HT-29 (cell line): ENCODE measurements at places on chromosomes 1 and 21. TPM values are rescaled to one million over a fixed set of nuclear protein-coding genes. Genes with fewer than 3 reads are reported as not detected.
A peak's percentile ranks its signal among the peaks of the same experiment; 100 is the strongest.

GRCh38 chr21:45401916-45402900 lies 2.8 kb upstream of the COL18A1 start:
- DNase-seq, result no peak

The BTBD8 gene
- 0.86 and 0.94 TPM in 2 replicates for total RNA-seq

- DNase-seq, result no peak
Observed at GRCh38 chr1:168410464-168410863, 129.8 kb downstream of the TBX19 start.

- DNase-seq, result no peak
Observed at GRCh38 chr1:90305577-90305976, 310.7 kb downstream of the ZNF326 start.

The ABCG1 gene
- total RNA-seq, result 2.6 and 5.7 TPM in 2 replicates

- DNase-seq, result no peak
Observed at GRCh38 chr1:110380672-110381283, 10.0 kb downstream of the SLC16A4 start.

- no peak for DNase-seq
Observed at GRCh38 chr1:31605908-31606427, 11.5 kb upstream of the HCRTR1 start.

DNA sequence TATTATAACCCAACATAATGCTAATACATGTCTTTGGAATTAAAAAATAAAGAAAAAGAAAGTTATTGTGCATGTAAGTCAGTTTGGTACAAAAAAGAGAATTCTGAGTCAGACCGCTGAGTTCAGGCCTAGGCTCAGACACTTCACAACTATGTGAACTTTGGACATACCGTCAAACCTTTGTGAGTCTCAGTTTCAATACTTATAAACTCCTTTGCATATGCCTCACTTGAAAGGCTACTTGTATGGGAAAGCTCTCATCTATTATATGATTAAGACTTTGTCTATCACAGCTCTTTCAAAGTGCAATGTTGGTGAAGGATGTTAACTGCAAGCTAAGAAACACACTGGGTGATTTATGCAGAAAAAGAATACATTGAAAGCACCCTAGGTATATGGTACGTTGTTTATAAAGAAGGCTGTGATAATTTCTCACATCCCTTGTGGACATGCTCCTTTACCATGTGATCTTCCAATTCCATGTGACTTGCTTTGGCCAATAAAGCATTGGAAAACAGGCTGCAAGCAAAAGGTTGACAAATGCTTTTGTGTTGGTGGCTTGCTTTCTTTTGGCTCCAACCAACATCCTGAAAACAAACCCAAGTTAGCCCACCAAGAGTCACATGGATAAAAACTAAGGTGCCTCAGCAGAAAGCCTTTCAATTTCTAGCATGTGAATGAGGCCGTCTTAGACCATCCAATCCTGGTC lies 49.6 kb downstream of the INTS7 start:
- no peak for DNase-seq

GRCh38 chr1:51519865-51520699 lies 1.0 kb upstream of the EPS15 start:
- DNase-seq, result no peak

DNA sequence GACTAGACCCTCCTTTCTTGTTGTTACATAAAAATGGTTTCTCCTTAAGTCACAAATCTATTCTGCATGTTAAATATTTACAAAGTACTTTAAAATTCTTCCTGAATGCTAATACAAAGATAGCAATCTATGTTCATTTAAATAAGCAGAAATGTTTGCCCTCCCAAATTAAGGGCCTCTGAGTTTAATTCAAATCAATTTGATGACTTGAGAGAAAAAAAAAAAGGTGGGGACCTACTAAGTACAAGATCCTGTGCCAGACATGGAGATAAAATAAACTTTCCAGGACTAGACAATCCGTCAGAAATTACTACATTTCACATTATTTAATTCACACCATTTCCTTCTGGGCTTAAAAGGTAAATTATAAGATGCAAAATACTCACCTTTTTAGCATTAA lies 548.3 kb downstream of the DPYD start:
- no peak for DNase-seq

GRCh38 chr1:4164965-4165364 lies 264.9 kb upstream of the C1orf174 start:
- no peak for DNase-seq

DNA sequence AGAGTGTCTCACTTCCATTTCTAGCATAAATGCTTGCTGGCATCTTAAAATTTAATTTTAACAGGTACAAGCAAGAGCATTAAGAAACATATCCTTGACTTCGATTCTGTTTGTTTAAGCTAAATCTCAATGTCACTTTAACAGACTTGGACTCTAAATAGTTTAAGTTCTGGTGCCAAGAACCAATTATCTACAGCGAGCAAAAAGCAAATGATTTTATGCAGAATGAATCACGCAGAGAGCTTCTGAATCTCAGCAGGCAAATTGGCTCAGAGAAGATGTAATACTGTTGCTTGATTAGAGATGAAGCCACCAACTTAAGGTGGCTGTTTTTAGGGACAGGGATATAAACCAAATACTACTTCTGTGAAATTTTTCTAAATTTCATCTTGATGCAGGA lies 117.0 kb upstream of the PLD5 start:
- no peak for DNase-seq

The ZNF683 gene
- not detected in 2 replicates for total RNA-seq

The BGLAP gene
- total RNA-seq, result 0.23 and 0.34 TPM in 2 replicates

DNA sequence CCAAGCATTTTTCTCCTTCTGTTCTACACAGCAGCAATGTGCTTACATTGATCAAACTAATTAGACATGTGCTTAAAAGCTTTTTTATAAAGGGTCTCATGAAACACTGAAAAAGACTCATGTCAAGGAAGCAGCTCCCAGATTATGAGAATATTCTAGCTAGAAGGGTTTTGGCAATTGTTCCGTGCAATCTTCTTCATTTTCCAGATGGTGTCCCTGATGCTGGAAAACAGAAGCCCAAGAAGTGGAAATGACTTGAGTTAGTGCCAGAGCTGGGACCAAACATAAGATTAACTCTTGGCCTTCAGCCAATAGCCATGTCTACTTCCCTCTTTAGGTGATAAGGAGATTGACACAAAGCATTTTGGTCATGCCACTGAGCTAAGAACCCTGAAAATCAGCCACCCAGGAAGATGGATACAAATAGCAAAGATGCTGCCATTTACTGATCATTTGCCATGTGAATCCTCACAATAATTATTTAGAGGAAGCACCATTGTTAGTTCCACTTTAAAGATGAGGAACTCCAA lies 110.8 kb downstream of the MATN1 start:
- no peak for DNase-seq

DNA sequence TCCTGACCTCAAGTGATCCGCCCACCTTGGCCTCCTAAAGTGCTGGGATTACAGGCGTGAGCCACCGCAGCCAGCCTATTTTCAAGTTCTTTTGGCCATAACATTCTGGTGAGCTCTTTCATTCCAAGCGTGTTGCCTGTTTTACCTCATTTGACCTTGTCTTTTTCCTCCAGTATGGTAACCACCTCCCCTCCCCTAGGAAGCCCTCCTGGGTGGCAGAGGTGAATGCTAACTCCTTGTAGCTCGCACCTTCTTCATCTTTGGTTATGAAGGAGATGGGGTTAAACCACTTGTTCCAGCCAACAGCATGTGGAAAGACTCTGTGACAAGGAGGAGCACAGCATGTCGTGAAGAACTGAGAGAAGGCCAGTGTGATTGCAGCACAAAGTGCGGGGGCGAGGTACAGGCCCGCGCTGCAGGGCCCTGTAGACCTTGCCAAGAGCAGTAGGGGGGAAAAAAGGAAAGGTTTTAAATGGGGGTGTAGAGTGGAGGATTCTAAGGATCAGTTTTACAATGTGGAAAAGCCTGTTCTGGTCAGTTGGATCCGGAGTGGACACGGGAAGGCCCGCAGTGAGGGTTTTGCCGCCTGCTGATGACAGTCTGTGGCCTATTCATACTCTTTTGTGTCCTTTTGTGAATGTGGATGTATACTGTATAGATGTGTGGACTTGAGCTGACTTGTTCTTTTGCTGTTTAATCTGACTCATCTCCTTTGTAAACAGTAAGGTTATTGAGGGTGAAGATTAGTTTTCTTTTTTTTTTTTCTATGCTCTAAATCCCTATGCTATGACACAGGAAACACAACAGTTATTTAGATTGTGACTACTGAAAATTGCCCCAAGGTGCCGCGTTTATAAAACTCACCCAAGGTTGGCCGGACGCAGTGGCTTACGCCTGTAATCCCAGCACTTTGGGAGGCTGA lies 7.5 kb upstream of the ZNF436 start:
- peak; percentile 73 for DNase-seq

DNA sequence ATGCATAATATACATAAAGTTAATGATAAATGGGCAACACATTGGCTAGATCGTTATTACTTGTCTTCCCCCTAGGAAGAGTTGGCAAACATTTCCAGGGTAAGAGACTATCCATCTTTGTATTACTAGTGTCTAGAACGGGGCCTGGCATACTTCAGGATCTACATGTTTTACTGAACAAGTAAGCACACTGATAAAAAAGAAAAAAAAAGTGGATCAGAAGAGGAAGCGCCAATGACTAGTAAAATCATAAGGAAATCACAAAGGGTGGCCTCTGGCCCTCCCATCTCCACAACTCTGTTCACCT lies 482 bp downstream of the TM2D1 start:
- no peak for DNase-seq

DNA sequence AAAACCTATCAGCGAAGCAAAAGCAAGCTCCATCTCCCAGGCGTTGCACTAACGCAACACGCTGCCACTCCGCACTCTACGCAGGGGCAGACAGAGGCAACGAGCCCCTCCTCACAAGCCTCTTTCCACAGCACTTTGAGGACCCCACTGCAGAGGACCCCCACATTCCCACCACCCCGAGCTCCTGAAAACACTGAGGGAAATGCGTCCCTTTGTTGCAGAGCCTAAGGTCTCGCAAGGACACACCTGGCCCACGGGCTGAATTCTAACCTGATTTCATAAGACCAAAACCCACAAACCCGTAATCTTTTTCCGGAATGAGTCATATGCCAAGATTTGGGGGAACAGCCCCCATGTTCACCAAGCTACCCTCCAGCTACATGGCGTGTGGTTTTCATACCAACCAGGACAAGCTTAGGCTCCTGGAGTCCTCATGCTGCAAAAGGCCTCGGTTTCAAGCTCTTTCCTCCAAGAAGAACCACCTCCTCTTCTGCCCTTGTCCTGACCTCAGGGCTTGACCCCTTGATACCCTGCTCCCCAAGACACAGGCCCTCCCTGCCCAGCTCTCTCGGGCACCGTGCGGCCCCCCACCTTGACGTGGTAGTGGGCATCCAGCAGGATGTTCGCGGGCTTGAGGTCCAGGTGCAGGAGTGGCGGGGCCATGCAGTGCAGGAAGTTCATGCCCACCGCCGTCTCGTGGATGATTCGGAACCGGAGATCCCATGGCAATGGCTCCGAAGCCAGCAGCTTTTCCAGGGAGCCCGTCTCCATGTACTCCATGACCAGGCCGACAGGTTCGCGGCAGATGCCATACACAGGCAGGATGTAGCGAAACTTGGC lies 10.7 kb downstream of the RIPK4 start:
- no peak for DNase-seq
